Fibroblast of the conjunctiva (primary cell): ENCODE measurements at places on chromosomes 4 and X.

DNA sequence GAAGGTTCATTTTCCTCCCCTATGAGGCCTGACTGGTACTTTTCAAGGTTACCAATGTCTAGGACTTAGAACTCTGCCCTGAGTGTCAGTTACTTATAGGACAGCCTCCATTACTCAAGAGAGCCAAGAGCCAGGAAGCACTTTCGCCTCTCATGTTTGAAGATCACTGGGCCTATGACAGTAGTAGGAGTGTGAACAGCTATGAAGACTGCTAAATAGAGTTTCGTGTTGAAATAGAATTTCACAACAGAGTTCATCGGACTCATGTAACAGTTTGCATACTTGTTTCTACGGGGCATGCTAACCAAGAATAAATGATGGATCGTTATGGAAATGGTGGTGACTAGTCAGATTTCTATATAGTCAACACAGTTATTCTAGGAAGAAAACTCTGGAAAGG lies 97.8 kb upstream of the GPC4 start:
- DNase-seq, result no peak

DNA sequence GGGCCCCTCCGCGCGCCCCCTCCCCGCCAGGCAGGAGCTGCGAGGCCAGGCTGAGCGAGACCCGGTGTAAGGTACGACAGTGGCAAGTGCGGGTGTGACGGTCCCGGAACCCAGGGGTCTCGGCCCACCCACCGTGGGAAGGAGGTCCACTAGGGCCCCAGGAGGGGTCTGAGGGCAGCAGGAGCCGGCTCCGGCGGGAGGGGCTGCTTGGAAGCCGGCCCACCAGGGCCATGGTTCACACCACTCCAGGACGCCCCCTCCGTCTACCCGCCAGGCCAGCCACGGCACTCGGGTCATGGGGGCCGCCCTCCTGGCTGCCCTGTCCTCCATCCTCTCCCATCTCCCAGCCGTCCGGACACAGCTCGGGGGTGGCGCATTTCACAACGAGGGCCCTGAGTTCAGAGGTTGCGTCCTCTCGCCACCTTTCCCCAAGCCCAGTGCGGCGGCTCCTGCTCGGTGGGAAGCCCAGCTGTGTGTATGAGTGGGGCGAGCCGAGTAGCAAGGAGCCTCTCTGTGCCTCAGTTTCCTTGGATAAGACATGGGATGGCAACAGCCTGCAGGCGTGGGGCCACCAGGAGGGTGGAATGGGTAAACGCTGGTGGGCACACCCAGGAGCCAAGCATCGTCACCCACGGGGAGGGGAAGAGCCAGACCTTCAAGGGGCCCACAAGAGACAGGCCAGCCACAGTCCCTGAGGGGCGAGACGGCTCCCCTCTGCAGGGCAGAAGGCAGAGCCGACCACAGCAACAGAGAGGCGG lies 81.3 kb downstream of the FAM53A start:
- DNase-seq, result no peak

DNA sequence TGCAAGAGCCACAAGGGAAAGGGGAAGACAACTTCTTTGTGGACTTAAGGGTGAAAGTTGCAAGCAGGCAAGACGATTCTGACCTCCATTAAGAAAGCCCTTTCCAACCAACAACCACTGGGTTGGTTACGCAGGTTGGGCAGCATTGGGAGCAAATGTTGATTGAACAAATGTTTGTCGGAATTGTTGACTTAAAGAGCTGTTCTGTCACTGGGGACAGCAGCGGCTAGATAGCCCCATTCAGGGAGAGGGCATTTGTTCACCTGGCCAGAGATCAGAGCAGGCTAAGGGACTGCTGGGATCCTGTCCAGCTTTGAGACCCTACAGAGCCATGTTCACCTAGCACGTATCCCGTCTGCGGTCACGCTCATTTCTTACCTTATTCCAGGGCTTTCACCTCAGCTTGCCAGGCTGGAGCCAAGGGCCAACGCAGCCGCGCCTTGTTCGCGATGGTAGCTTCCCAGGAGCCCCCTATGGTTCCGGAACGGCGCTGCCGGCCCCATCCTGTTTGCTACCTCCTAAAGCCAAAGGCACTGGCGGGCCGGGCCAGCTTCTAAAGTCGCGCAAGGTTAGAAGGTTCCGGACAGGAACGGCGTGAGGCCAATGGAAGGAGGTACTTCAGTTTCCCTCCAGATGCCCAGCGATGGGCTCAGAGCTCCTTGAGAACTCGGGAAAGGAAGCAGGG lies 24.6 kb downstream of the F9 start:
- DNase-seq, result no peak

DNA sequence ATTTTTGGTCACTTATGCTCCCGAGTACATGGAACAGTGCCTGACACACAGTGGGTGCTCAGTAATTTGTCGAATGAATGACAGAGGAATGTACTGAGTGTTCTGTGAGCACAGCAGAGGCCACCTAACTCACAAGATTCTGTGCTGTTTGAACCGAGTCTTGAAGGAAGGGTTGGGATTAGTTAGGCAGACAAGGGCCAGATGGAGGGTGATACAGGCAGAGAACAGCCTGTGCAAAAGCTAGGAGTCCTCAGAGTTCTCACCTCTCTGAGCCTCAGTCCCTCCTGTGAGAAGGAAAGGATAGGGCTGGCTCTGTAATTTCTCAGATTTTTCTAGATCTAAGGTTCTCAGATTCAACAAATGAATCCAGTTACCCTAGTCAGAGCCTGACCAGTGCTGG lies 108.8 kb downstream of the NHSL2 start:
- no peak for DNase-seq

- no peak for DNase-seq
Observed at GRCh38 chr4:96175871-96176270, 336.0 kb downstream of the PDHA2 start.

GRCh38 chrX:97597954-97598353 lies 714.2 kb downstream of the RPA4 start:
- DNase-seq, result no peak

GRCh38 chr4:21738821-21739220 lies 209.8 kb downstream of the KCNIP4 start:
- no peak for DNase-seq

DNA sequence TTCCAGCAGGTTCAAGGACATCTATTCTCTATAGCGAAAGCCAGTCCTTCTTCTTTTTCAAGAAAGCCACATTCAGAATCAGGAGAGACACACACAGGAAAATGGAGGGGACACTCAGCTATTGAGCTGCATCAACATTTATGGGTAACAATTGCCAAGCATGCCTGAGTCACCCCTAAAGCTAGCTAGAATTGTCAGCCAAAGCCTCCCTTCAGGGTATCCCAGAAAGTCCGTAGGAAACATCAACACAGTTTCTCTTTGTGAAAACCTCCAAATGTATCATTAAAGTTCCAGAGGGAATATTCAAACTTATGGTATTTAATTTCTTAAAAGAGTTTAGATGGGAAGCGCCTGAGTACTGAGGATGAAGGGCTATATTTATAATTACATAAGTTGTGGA lies 331.1 kb upstream of the SLC7A11 start:
- DNase-seq, result no peak
